EH (cell line): ENCODE measurements at places on chromosomes 12 and 14.

DNA sequence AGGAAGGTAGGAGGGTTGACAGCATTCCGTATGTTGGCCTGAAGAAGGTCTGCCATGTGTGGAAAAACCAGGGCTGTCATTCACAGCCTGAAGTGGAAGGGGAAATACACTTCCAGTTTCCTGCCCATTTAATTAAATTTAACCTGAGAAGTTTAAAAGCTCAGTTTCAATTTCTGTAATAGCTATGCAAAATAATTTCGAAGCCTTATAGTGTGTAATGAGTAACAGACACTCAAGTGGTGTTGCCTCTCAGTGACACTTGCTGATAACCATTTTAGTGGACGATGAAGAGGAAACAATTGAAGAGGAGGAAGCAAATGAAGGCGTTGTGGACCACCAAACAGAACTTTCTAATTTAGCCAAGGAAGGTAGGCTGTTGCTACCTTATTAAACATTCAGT, 44.8 kb downstream of the EP400 start:
- no peak for DNase-seq

GRCh38 chr14:72565917-72566316, 328.0 kb downstream of the DPF3 start:
- DNase-seq: no peak

GRCh38 chr12:85765453-85765869, 70.7 kb downstream of the RASSF9 start:
- no peak for DNase-seq

DNA sequence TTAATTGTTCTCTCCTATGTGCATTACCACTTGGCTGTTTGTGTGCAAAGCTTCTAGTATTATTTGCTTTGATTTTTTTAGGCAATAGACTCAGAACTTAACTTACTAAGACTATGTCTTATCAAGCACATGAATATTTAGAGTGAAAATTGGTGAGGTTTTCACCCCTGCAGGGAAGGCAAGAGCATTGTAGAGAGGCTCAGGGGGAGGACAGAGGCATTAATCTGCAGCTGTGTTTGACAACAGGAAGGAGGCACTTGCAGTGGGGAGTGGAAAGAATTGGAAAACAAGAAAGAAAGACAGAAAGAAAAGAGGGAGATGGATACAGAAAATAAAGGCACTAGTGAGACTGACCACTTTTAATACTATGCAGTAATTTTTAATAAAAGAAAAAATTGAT, 431.6 kb downstream of the PDZRN4 start:
- no peak for DNase-seq

DNA sequence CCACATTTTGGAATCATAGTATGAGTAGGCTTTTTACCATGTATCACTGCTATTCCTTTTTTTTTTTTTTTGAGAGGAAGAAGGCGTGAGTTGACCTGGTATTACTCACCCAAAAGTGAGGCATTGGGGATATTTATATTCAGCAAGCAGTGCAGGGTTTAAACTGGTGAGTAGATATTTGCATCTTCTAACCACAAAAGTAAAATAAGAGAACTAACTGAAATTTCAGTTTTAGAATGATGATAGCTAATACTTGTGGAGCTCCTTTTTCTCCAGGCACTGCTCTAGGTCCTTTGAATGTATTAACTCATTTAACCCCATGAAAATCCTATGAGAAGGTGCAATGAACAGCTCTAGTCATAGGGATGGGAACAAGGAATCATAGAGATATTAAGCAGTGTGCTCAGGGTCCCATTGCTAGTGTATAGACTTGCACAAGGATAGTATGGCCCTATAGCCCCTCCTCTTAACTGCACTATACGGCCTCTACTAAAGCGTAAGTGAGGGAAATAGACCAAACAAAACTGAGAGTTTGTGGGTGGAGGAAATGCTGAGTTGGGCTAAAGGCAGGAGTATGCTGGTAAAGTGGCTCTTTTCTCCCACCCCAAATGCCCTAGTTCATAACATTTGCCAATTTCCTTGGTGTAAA, 104.3 kb upstream of the MAX start:
- DNase-seq: peak; percentile 77
